ENCODE measurements at places on chromosomes 16 and 17.

- no peak for DNase-seq
These were observed 56.6 kb downstream of the IRF8 start for GRCh38 chr16:85955566-85955965.

DNA sequence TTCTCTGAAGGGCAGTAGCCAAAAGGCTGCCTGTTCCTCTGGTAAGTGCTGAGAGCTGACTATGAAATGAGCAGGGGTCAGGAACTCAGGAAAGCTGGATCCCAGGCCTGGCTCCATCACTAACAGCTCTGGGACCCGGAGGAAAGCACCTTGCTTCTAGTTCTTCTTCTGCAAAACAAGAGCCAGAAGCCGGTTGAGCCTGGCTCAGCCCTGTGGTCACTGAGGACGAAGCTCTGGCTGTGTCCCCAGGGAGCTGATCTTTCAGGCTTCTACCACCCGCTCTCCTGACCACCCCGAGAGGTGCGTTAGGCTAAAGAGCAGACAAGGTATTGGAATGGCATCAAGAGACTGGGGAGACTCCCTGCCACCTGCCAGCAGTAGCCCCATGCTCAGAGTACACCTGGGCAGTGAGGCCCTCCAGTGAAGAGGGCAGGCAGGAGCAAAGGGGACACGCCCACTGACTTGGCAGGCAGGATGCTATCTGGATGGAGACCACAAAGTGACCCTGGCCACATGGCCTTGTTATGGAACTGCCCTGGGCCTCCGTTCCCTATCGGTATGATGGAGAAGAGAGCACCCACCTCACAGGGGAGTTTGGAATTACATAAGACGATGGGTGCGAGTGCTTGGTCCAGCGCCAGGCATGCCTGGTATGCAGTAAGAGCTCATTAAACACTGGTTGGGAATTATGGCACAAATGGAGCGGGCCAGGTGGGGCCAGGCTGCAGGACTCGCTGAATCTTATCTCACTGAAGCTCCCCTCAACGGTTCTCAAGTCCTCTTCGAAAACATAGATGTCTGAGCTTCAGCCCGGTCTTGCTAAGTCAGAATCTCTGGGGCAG is 61.4 kb downstream of the COG7 start:
- no peak for DNase-seq

DNA sequence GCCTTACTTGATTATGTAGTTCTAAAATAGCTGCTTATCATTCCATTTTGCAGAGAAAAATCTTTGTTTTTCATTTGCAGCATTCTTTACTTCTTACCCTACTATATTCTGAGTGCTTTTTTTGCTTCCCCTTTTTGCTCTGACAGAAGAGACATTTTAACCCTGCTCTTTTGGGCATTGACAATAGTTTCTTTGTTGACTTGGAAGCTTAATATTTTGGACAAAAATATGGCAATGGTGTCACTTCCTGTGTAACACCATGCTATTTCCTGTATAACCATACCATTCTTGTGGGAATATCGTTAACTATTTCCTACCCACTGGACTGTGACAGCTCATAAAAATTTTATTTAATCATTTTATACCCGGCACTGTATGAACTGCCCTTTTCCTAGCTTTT is 747.1 kb downstream of the CDH8 start:
- DNase-seq, result no peak

GRCh38 chr17:45162025-45162687 is 481 bp downstream of the HEXIM2 start:
- no peak for DNase-seq

GRCh38 chr17:34579017-34579946 is at the start of gene TMEM132E:
TMEM132E (plus strand) TSS chr17:34579582; CDS start chr17:34581077, 1,495 bp downstream.
- DNase-seq, result peak; percentile 66

- no peak for DNase-seq
These were observed 152.2 kb downstream of the NTN1 start for GRCh38 chr17:9173386-9173983.
